ENCODE measurements at places on chromosomes 11 and 22. TPM values are rescaled to one million over a fixed set of nuclear protein-coding genes. Genes with fewer than 3 reads are reported as not detected.
A peak's percentile ranks its signal among the peaks of the same experiment; 100 is the strongest.

DNA sequence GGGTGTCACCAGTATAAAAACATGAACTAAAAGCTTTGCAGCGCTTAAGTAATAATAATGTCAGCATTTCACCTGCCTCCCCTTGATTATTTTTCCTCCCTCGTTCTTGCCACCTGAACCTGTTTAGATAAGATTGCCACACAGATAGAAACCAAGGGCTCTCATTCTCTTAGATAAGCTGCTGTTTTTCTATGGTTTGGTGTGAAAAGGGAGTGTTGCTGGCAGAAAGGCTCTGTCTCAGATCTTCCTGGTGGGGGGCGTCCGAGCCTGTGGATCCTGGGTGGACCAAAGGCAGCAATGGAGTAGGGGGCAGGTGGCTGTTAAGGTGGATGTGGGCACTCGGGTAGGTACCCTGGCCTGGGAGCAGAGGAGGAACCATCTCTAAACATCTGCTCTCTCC lies 147.5 kb downstream of the ST3GAL4 start:
- no peaks in the 10 kb centered on the region for H3K36me3 ChIP-seq
- no peak for DNase-seq
- no peaks in the 10 kb centered on the region for H3K4me1 ChIP-seq
- H3K27me3 ChIP-seq: peaks cover 98% of the 10 kb centered on the region
- H3K27ac ChIP-seq: no peak overlapping the region

DNA sequence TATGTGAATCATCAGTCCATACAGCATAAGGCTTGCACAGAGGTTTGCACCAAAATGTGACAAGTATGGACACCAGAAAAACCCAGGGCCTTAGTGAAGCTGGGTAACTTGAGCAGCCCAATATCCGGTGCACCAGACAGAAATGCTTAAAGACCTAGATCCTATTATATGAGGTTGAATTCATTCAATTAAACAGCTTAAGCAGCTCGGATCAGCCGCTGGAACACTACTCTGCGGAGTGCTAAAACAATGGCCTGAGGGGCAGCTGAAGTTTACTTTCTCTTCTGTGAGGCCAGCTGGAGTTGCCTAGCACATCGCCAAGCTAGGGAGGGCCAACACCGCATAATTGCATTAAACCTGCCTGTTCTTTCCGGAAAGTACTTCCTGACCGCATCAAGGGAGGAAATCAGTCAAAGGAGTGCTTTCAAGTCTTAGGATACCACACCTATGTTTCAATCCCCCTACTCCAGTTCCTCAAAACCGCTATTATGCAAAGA lies 17.0 kb upstream of the FAM181B start:
- no peak overlapping the region for H3K4me3 ChIP-seq
- no peak for DNase-seq
- H3K36me3 ChIP-seq: no peaks in the 10 kb centered on the region
- no peaks in the 10 kb centered on the region for H3K27me3 ChIP-seq
- no peak overlapping the region for H3K27ac ChIP-seq

- no peak overlapping the region for H3K4me3 ChIP-seq
- H3K27ac ChIP-seq: no peak overlapping the region
- H3K27me3 ChIP-seq: no peaks in the 10 kb centered on the region
Observed at GRCh38 chr11:3605771-3606203, 36.0 kb downstream of the ART5 start.

DNA sequence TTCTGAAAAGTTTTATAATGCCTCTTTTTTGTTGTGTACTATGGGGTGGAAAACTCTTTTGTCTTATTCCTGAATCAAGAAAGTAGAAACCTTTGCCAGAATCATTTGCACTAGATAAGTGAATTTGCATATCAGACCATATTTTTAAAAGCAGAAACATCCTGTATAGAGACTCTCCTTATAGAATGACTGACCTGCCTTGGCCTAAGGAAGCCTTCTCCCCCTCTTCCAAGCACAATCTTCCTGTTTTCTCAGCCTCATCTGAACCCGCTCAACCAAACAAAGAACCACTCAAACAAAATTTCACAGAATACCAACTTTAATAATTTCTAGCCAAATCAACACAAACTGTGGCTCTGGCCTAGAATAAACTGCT lies 60.3 kb downstream of the SIK3 start:
- H3K27ac ChIP-seq: no peak overlapping the region
- no peak for DNase-seq
- no peaks in the 10 kb centered on the region for H3K27me3 ChIP-seq
- no peaks in the 10 kb centered on the region for H3K36me3 ChIP-seq
- peaks cover 17% of the 10 kb centered on the region for H3K4me1 ChIP-seq

GRCh38 chr22:32202161-32202538 lies 2.7 kb downstream of the RFPL2 start:
- peaks cover 24% of the 10 kb centered on the region for H3K27me3 ChIP-seq
- no peaks in the 10 kb centered on the region for H3K4me1 ChIP-seq
- no peak overlapping the region for H3K27ac ChIP-seq

GRCh38 chr22:36781656-36782627 lies 6.0 kb upstream of the IFT27 start:
- DNase-seq: peak; percentile 93
- peaks cover 5% of the 10 kb centered on the region for H3K4me1 ChIP-seq
- H3K27me3 ChIP-seq: peaks cover 9% of the 10 kb centered on the region
- H3K36me3 ChIP-seq: no peaks in the 10 kb centered on the region
- H3K4me3 ChIP-seq: no peak overlapping the region

- H3K27ac ChIP-seq: no peak overlapping the region
- no peaks in the 10 kb centered on the region for H3K27me3 ChIP-seq
- peaks cover 24% of the 10 kb centered on the region for H3K36me3 ChIP-seq
- no peak for DNase-seq
- peaks cover 4% of the 10 kb centered on the region for H3K4me1 ChIP-seq
Observed at GRCh38 chr11:63573881-63574855, 11.0 kb upstream of the PLAAT2 start.

DNA sequence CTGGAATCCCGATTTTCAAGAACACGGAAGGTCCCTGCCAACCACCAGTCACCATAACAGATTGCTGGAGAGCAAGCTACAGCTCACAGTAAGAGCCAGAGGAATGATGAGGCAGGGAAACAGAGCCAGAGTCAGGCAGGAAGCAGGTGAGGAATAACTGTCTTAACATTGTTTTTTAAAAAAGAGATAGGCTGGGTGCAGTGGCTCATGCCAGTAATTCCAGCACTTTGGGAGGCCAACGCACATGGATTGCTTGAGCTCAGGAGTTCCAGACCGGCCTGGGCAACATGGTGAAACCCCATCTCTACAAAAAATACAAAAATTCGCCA lies 13.5 kb upstream of the CASTOR1 start:
- peak overlapping the region; percentile 95 for H3K27ac ChIP-seq
- peaks cover 97% of the 10 kb centered on the region for H3K4me1 ChIP-seq
- no peak overlapping the region for H3K4me3 ChIP-seq
- no peak for DNase-seq
- no peaks in the 10 kb centered on the region for H3K27me3 ChIP-seq

The NRIP3 gene
- 1.1 TPM for total RNA-seq

The TSGA10IP gene
- total RNA-seq: not detected

- no peaks in the 10 kb centered on the region for H3K36me3 ChIP-seq
- H3K4me1 ChIP-seq: no peaks in the 10 kb centered on the region
- DNase-seq: no peak
- no peaks in the 10 kb centered on the region for H3K27me3 ChIP-seq
Observed at GRCh38 chr11:84173078-84173477, 886.9 kb upstream of the CCDC90B start.

The IGLL5 gene
- not detected for total RNA-seq

- DNase-seq: peak; percentile 48
- H3K27me3 ChIP-seq: no peaks in the 10 kb centered on the region
- no peaks in the 10 kb centered on the region for H3K36me3 ChIP-seq
Observed at GRCh38 chr11:32531528-32531927, 52.1 kb upstream of the EIF3M start.

GRCh38 chr11:78000193-78000592 lies 5.7 kb upstream of the INTS4 start:
- no peak overlapping the region for H3K27ac ChIP-seq
- peak; percentile 70 for DNase-seq
- no peak overlapping the region for H3K4me3 ChIP-seq
- peaks cover 7% of the 10 kb centered on the region for H3K4me1 ChIP-seq

DNA sequence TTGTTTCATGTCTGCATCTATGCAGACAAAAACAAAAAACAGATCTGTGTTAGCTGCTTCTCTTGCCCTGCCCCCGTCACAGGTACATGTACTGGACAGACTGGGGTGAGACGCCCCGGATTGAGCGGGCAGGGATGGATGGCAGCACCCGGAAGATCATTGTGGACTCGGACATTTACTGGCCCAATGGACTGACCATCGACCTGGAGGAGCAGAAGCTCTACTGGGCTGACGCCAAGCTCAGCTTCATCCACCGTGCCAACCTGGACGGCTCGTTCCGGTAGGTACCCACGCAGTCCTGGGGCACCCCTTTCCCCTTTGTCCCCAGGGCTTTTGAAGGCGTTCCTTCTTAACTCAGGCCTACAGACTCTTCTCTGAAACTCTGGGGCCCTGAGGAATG lies 45.2 kb downstream of the LRP5 start:
- no peak overlapping the region for H3K4me3 ChIP-seq
- no peak overlapping the region for H3K27ac ChIP-seq
- peaks cover 30% of the 10 kb centered on the region for H3K4me1 ChIP-seq
- H3K36me3 ChIP-seq: peaks cover 22% of the 10 kb centered on the region
- no peaks in the 10 kb centered on the region for H3K27me3 ChIP-seq

DNA sequence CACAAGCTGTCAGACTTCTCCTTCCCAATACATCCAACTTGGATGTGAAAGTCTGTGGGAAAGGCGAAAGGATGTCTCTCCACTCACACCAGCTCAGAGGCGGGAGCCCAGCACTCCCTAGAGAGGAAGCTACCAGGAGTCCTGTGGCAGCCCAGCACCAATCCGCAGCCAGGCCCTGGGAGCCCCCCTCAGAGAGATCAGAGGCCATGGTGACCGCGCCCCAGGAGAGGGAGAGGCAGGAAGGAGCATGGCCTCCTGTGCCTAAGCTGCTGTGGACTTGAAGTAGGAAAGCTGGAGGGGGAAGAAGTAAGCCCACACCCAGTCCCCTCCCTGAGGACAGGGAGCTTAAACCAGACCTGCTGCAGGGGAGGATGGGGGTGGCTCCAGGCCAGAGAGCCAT lies 24.4 kb upstream of the IGSF9B start:
- peaks cover 79% of the 10 kb centered on the region for H3K27me3 ChIP-seq
- H3K4me1 ChIP-seq: no peaks in the 10 kb centered on the region
- no peak overlapping the region for H3K4me3 ChIP-seq
- no peak overlapping the region for H3K27ac ChIP-seq
- no peak for DNase-seq

GRCh38 chr11:65810046-65810868 lies 23.4 kb downstream of the OVOL1 start:
- H3K4me1 ChIP-seq: no peaks in the 10 kb centered on the region
- no peak for DNase-seq
- no peaks in the 10 kb centered on the region for H3K27me3 ChIP-seq

DNA sequence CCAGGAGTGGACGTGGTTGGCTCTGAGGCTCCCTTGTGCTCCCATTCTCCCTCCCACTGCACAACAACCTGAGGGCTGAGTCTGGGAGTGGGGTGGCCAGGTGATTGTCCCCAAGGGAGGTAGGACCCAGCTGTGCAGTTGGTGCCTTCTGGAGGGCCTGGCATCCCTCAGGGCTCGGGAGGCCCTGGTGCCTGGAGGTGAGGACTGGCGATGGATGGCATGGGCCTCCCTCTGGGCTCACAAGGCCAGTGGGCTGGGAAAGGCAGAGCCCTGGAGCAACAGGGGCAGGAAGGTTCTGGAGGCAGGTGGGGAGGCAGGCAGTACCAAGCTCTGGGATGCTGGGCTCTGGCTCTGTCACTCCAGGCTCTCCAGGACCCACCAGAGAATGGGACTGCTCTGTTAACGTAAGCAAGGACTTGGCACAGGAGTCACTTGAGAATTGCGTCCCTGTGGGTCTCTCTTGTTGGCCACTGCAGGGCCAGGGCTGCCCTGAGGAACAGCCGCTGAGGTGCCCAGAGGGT lies 114.2 kb downstream of the KCNQ1OT1 start:
- H3K27ac ChIP-seq: no peak overlapping the region
- H3K36me3 ChIP-seq: no peaks in the 10 kb centered on the region
- H3K4me1 ChIP-seq: no peaks in the 10 kb centered on the region
- H3K4me3 ChIP-seq: no peak overlapping the region

DNA sequence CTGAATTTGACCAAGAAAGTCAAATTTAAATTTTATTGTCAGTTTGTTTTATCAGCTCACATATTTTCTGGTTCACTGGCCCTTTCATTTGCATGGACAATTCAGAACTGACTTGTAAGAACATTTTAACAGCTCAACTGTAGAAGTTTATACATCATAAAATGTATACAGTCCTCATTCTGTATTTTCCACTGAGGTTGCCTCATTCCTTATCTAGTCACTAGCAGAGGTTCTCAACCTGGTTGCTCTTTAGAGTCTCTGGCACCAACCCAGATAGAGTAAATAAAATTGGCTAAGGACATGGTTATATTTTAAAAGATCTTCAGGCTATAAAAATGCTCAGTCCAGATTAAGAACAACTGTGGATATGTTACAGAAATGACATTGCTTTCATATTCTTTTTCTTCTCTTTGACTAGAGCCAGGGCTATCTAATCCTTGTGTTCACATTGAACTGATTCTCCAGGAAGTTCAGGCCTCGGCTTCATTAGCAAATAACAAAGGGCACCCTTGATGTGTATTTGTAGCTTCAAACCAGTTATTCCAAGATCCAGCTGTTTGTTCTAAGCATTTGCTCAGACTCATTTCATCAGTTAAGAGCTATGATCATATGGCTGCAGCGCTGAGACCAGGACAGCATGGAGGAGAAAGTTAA lies 782.5 kb downstream of the ETS1 start:
- H3K4me1 ChIP-seq: no peaks in the 10 kb centered on the region
- no peak overlapping the region for H3K4me3 ChIP-seq
- no peaks in the 10 kb centered on the region for H3K36me3 ChIP-seq
- H3K27ac ChIP-seq: no peak overlapping the region
- DNase-seq: no peak
- peaks cover 7% of the 10 kb centered on the region for H3K27me3 ChIP-seq

The APOL5 gene
- not detected for total RNA-seq

GRCh38 chr11:34595960-34596644 lies 24.8 kb upstream of the EHF start:
- H3K4me3 ChIP-seq: no peak overlapping the region
- no peaks in the 10 kb centered on the region for H3K27me3 ChIP-seq
- peaks cover 26% of the 10 kb centered on the region for H3K4me1 ChIP-seq
- H3K36me3 ChIP-seq: no peaks in the 10 kb centered on the region

- H3K27me3 ChIP-seq: no peaks in the 10 kb centered on the region
- peaks cover 30% of the 10 kb centered on the region for H3K4me1 ChIP-seq
- no peak overlapping the region for H3K27ac ChIP-seq
- peak overlapping the region; percentile 91 for H3K4me3 ChIP-seq
- no peak for DNase-seq
Observed at GRCh38 chr11:93783765-93784144, 327 bp upstream of the MED17 start.

The GPHA2 gene
- 2.1 TPM for total RNA-seq

The OR52M1 gene
- total RNA-seq: not detected

The BAIAP2L2 gene
- 7.1 TPM for total RNA-seq

The MIAT gene
- total RNA-seq: 0.45 TPM

- no peaks in the 10 kb centered on the region for H3K27me3 ChIP-seq
- no peak for DNase-seq
- H3K4me1 ChIP-seq: no peaks in the 10 kb centered on the region
- no peaks in the 10 kb centered on the region for H3K36me3 ChIP-seq
- no peak overlapping the region for H3K4me3 ChIP-seq
Observed at GRCh38 chr11:43021466-43021865, 290.3 kb upstream of the API5 start.

Data from PC-9 (cell line).